ENCODE measurements at places on chromosomes 3 and 15.
A peak's percentile ranks its signal among the peaks of the same experiment; 100 is the strongest.

- no peak for DNase-seq
These were observed 26.1 kb downstream of the RASGRF1 start for GRCh38 chr15:79064496-79064895.

- peak; percentile 54 for DNase-seq
These were observed 3.5 kb downstream of the PLXND1 start for GRCh38 chr3:129602730-129603560.

GRCh38 chr15:34942363-34942762, 27.2 kb downstream of the AQR start:
- DNase-seq: no peak

DNA sequence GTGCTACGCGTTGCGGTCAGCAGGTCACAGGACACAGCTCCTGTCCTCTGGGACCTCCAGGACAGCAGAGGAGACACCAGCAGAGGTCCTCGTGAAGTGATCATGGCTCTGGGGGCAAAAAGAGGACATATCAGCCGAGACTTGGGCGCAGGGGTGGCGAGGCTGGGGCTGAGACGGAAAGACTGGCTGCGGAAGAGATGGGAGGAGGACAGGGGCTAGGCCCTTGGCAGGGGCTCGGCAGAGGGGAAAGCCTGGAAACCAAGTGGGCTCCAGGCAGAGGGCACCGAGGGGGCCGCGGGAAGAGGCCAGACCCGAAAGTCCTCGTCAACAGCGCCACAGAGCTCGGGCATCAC, 4.9 kb upstream of the CFAP100 start:
- no peak for DNase-seq

DNA sequence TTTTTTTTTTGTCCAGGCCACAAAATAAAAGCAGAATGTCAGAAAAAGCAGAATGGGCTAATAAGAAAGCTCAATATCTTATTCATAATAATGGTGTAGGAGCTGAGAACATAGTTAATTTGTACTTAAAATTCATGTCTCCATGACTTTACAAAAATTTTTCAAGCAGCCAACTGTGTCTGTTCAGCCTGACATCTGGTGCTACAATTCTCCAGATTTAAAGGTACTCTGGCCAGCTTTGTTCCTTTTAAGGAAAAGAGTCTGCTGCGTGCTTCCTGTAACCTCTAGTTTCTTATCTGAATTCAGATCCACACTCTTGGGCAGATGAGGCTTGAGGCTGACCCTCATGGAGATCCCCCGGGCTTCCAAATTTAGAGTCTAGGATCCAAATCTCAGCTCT, 8.7 kb upstream of the RFX7 start:
- no peak for DNase-seq

GRCh38 chr15:63126726-63127125, 5.1 kb downstream of the LACTB start:
- DNase-seq: no peak

DNA sequence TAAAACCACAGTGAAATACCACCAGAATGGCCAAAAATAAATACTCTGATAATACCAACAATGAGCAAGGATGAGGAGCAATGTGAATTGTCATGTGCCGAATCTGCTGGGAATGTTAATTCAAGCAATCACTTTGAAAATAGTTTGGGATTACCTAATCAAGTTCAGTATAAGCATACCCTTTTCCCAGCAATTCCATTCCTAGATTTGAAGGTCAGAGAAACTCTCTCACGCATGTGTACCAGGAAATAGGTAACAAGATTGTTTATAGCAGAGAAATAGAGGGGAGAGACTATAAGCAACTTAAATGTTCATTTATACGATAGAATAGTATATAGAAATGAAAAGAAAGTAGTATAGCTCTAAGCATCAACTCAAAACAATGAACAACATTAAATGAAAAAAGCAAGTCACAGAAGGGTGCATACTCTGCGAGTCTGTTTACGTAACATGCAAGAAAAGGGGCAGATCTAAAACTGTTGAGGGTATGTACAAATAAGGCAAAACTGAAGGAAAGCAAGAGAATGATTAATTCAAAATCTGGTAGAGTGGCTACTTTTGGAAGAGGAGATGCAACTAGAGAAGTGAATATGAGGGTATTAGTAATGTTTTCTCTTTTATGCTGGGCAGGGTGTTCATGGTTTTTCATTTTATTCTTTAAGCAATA, 27.4 kb downstream of the TMOD3 start:
- DNase-seq: no peak

DNA sequence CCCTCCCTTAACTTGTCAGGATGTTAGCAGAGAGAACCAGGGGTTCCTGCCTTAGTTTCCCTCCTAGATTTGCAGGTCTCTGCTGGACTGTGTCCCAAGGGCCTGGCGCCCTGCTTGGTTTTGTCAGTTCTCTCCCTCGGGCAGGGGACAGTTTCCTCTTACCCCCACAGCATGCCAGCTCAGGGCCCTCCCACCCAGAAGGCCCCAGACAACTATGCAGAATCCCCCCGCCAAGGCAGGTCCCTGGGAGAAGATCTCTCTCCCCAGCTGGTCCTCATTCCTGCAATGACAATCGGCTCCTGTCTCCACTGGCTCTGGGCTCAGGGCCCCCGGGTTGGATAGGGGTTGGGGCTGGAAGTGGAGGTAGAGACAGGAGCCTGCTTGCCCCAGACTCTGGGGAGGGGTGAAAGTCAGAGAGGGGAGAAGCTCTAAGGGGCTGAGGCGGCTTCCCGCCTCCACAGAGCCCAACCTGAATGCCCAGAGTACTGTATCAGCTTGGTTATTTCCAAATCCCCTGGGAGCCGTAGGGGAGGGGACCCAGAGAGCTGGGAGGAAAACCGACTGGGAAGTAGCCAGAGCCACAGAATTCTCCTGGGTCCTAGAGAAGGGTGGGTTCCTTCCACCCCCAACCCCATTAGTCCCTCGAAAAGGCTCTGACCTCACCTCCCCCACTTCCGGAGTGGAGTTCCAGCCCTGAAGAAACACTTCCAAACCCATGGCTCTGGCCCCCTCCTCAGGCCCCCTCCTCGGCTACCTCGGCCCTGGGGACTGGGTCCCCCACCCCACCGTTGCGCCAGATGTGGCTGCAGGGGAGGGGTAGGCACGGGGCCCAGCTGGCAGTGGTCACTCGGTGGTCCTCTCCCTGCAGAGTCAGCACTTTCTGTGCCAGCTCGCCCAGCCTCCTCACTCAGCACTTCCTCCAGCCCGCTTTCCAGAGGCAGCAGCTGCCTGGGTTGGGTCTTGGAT, 3.8 kb upstream of the LOXL1 start:
- no peak for DNase-seq

GRCh38 chr15:31338318-31338878, 11.8 kb downstream of the KLF13 start:
- DNase-seq: no peak

DNA sequence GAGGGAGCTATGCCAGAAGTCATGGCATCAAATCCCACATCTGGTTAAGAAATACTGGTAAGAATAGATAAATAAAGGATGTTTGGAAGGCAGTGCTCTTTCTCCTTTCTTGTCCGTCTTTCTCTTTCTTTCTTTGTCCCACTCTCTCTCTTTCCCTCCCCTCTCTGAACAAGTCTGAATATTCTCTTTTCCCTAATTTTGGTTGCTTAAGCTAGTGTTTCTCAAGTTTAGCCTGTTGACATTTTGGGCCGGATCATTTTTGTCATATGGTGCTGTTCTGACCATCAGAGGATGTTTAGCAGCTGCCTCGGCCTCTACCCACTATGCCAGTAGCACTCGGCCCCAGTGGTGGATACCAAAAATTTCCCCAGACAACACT, 405.3 kb upstream of the C2CD4B start:
- DNase-seq: no peak

DNA sequence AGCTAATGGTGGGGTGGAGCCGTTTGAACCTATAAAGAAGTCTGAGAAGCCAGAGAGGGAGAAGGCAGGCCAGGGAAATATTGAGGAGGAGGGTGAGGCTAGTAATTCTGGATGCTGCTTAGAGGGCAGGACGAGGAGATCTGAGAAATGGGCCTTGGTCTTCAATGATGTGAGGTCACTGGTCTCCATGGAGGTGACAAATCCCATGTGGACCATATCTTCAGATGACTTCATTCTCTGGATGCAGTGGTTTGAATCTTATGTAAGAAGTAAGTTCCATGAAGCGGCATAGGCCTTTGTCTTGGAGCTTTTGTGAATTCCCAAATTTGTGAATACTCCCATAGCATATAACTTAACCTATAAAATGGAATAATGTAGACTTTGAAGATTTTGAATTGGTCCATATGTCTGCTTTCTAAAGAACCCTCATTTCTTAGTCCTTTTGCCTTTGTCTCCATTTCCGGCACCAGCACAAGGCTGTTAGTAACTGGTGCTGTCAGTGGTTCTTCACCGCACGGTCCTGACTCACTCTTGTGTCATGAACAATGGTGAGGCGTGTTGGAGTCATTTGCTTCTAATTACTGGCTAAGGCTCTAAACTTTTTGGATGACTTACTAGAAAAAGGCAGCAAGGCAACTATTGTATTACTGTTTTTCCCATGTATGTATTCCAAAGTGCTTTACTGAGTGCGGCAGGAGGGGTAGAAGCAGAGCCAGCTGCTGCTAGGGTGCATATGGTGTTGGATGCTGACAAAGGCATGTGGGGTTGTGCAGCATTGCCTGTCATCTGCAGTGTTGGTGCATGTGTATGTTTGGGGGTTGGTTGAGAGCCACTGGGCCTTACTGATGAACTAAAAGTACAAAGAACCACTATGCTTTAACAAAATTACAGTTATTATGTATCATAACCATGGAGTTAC, 279.3 kb upstream of the C2CD4B start:
- DNase-seq: no peak

DNA sequence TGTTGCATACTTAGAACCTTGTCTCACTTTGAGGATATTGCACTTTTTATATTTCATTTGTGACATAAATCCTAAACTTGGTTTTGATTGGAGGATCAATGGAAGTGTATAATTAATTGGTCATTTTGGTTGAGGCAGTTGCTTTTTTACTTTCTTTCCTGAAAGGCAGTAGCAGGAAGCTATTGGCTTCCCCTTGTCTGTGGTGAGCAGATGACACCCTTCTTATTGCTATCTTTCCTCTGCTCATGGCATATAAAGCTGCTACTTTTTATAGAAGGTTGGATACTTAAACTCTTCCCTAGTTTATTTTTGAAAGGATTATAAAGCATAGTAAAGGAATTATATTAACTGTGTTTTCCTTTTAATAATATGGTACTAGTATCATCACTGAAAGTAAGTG, 28.6 kb downstream of the FAM98B start:
- DNase-seq: no peak

DNA sequence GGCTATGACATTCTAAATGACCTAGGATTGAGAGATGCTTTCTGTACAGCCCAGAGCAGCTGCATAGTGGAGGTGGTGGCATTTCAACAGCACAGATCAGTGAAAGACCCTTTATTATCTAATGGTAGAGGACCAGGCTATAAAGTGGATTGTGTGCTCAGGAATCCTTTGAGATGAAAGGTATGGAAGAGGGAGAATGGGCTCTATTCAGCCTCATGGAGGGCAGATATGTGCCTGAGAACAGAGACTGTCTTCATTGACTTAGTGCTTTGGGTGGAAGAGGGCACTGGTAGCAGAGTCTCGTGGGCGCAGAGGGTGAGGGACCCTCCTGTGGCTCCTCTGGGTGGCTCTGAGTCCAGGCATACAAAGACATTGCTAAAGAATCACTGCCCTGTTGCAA, 130.0 kb upstream of the SLC24A5 start:
- DNase-seq: no peak

DNA sequence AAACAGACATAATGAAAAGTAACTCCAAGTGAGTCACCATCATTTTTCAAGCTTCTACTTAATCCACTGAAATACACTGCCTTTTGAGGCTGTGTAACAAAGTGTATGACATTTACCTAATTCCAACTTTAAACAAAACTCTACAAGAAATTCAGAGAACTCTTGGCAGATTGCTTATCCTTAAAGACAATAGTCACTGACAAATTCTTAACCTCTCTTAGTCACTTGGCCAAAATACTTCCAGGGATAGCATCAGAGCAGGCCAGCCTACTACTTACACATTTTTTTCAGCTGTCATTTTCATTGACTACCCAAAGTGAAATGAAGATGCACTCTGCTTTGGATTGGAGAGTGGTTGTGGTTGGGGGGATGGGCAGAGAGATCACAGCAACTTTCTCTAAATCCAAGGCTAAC, 3.6 kb downstream of the WWTR1 start:
- no peak for DNase-seq

DNA sequence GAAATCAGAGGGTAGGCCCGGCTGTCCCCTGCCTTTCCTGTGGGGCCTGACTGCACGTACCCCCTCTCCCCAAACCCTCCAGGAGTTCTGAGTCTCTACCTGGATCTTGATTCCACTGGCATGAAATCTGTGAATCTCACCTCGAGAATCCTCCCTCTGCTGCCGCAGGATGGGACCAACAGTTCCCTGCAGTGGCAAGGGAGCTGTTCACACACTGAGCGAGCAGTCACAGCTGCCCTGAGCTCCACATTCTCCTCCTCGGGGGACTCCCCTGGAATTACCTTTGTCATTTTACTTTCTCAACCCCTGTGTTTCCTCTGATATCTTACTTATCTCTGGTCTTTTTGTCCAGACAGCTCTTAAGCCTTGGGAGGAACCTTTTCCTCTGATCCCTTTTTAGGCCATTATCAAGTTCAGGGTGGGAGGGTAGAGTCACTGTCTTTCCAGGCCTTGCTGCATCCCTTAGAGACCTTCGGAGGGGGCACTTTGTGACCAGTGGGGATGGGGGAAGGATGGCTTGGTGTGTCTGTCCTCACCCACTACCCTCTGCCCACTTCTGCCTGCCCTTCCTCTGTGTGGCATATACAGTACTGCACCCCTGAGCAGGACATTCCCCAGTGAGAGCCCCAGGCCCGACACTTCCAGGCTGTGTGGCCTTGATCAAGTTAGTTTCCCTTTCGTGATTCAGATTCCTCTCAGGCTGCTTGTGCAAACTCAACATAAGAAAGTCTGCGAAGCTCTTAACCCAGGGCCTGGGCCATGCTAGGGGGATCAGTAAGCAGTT, 42.0 kb downstream of the CACNA2D3 start:
- no peak for DNase-seq

- no peak for DNase-seq
These were observed 89.0 kb downstream of the RPL22L1 start for GRCh38 chr3:170780955-170781354.

- DNase-seq: no peak
These were observed 101.4 kb upstream of the GOLIM4 start for GRCh38 chr3:168197162-168197561.

DNA sequence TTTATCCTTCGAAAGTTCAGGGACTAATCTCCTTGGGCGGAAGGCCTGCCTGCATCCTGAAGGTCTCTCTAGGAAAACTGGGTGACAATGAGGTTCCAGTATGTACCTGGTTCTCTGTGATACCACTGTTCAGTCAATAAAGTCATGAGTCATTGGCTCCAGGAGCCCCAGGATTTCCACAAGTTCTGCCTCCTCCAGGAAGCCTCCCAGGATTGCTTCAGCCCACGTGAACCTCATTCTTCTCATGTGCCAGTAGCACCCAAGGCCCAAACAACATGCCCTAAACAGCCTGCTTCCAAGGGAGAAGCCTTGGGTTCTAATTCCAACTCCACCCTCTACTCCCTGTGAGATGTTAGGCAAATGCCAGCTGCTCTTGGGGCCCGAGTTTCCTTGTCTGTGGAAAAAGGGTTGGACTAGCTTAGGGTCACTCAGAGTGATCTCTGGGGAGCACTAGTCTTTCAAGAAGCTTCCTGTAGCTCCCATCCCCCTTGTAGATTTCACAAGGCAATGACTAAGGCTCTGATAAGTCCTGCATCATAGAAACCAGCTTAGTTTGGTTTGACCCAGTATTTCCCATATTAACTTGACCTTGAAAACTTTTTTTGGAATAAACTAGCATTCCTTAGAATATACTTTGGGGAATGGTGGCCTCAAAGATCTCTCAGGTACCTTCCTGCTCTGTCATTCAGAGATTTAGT, 118.3 kb upstream of the ATP2B2 start:
- no peak for DNase-seq

Data from renal cortex interstitium (tissue), 15 donors.